ENCODE measurements at places on chromosomes 2 and 18.

- DNase-seq: no peak
These were observed 12.7 kb upstream of the SMAD4 start for GRCh38 chr18:51017140-51017879.

DNA sequence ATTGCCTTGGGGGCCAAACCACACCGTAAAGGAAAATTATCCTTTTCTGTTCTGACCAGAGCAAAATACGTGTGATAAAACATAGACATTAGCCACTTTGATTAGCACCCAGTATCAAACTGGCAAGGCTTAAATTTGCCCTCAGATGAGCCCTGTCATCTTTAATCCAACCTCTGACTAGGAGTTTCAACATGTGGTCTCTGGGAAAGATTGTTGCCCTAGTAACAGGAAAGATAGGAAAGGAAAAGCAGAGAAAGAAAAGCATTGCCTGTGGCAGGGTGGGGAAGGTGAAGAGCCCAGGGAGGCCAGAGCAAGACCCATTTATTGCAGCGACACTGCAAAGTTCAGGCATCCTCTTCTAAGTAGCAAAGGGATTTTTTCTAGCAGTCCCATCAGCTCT lies 181.5 kb upstream of the SCN7A start:
- DNase-seq: no peak

- DNase-seq: no peak
These were observed 20.8 kb upstream of the CHN1 start for GRCh38 chr2:175025946-175026345.

- no peak for DNase-seq
These were observed 68.9 kb upstream of the ITM2C start for GRCh38 chr2:230795856-230796255.

DNA sequence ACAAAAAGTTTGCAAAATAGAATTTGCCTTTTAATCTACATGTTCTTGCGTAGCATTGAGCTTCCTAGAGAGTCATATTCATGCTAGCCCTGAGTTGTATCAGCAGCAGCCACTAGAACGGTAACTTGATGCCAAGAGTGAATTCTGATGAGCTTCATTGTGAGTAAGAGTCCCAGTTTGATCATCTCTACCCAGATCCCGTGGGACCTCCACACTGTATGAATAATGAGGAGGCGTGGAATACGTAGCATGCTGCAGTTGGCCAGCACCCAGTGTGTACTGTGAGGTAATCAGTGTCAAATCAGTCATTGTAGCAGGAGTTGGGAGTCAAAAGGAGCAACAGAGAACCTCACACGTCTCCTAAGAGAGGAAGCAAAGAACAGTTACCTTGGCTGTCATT lies 197.9 kb downstream of the NEDD4L start:
- DNase-seq: peak; percentile 59

GRCh38 chr2:206336861-206337260 lies 62.4 kb downstream of the ZDBF2 start:
- no peak for DNase-seq

DNA sequence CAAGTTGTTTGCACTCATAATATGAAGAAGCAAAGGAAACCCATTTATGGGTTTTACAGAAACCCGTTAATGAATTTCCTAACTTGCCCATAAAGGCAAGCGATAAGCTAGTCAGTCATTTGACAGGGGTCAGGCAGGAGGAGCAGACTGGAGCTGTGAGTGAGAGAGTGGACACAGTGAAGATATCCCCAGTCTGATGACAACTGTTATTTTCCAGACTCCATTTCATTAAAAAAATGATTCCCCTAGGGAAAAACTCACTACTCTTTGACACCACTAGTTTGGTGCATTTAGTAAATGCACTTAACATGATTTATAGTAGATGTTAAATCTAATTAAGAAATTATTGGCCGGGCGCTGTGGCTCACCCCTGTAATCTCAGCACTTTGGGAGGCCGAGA lies 80.8 kb downstream of the TGIF1 start:
- DNase-seq: no peak
